ENCODE measurements at places on chromosomes 7 and 10.

DNA sequence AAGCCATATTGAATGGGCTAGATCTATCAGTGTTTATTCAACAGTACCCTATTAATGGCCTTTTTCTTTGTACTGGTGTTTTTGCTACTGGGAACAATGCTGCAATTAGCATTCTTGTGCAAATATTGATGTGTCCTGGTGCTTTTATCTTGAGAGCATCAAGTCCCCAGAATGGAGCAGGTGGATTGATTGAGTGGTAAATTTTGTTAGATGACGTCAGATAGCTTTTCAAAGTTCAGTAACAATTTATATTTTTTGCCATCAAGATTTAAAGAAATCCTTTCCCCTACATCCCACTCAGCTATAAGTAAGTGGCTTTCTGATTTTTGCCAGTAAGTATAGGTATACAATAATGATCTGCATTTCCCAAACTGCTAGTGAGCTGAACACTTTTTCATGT lies 63.4 kb upstream of the SYPL1 start:
- no peak for DNase-seq

DNA sequence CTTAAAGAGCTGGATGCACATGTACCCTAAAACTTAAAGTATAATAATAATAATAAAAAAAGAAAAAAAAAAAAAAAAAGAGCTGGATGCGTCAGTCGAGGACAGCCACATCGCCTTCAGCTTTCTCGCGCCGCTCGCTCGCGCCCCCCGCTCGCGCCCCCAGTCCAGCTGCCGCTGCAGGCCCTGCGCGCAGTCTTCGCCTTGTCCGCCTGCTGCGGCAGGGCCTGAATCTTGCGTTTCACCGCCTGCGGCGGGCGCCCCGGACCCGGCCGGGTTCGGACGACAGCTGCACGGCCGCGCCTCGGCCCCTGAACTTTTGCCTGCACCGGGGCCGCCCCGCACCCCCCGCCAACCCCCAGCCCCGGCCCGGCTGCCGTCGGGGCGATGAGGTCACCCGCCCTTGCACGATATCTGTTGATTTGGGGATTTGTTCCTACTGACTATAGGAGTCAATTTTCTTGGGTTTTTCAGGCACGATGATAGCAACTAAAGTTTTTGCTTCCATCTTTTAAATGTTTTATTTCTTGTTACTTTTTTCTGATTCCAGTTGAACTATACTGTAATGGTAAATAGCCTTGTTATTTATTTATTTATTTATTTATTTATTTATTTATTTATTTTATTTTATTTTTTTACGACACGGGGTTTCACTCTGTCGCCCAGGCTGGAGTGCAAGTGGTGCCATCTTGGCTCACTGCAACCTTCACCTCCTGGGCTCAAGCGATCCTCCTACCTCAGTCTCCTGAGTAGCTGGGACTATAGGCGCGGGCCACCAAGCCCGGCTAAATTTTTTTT lies 33.5 kb upstream of the CPN1 start:
- DNase-seq, result no peak

DNA sequence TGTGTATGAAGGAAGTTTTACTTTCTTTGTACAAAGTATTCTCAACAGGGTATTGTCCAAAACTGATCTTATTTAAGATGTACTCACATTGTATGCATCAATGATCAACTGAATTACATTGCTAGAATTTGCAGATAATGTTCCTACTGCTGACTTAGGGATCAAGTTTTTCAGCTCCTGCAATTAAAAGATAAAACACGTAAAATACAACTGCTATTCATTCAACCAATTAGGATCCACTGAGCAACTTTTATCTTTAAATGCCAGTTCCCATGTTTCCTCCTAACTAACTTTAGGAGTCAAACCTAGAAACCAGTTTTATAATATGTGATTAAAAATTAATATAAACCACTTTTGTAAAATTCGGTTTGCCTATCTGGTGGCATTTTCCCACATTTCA lies 35.9 kb downstream of the ITGB1 start:
- no peak for DNase-seq

DNA sequence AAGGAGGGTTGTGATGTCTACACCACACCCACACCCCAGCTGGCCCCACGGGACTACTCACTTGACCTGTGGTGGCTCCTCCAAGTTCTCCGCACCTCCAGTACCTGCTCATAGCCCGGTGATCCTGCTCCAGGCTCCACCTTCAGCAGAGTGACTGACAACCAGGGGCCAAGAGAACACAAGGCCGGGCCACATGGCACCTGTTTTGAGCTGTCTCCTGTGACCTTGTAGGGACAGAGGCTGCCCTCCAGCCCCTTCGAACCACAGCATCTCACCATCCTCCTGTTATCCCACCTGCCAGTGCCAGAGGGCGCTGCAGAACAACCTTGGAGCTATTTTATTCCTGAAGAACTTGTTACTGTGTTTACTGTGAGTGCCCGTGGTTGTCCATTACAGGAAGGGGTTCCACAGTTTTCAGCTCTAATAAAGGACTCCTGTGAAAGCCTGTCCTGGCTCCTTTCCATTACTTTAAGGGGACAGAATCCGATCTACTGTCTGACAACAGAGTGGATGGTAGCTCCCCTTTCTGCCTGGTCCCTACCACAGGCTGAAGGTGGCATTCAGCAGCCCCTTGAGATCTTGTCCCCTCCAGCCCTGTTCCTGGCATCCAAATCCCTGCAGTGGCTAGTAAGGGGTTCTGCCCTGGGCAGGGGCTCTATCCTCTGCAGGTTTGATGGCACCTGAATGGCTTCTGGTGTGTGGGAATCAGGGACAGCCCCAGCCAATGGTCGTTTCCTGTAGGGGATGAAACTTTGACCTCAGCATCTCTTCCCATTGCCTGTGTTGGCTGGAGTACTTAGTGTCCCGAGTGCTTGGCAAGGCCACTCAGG lies 50.8 kb downstream of the C10orf120 start:
- DNase-seq, result no peak

GRCh38 chr7:1104516-1105179 lies 16.7 kb downstream of the GPER1 start:
- no peak for DNase-seq

- peak; percentile 38 for DNase-seq
These were observed at the start of gene PPP2R2D for GRCh38 chr10:131900350-131901152. Gene PPP2R2D (plus strand): TSS chr10:131901008. CDS start chr10:131901149, 141 bp downstream.

DNA sequence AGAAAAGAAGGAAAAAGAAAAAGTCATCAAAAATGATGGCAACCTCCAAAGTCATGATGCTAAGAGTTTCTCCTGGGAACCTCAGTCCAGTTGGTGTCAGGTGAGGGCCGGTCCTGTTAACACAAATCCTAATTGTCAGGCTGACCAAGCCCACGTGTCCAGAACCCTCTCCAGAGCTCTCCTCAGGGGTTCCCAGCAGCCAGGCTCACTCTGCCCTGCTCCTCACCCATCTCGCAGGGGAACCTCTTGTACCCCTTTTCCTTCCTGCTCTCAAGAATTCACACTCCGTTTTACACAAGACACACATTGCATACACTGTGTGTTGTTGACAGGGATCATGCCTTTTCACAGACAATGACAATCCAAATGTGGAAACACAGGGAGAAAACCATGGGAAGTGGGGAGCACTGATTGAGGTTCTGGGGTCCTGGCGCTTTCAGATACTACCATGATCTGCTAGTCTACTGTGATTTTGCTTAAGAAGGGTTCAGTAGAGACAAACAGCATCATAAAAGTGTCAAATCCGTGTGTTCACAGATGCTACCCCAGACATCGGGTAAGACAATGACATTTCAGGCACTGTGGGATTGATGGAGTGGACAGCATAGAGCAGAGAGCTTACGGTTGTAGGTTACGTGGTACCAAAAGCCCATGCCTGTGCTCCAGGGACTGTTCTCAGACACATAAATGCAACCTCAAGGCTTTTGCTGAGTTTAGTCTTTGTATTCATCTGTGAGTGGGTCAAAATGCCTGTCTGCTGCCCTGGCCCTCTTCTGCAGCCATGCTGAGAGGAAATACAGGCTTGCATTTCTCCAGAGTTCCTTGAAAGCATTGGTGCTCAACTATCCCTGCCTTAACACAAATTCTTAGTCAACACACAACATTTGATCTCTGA lies 16.0 kb downstream of the IL2RA start:
- no peak for DNase-seq

- no peak for DNase-seq
These were observed 112.3 kb downstream of the CFTR start for GRCh38 chr7:117592011-117592635.

- no peak for DNase-seq
These were observed 30.3 kb upstream of the NDST2 start for GRCh38 chr10:73841526-73842285.

DNA sequence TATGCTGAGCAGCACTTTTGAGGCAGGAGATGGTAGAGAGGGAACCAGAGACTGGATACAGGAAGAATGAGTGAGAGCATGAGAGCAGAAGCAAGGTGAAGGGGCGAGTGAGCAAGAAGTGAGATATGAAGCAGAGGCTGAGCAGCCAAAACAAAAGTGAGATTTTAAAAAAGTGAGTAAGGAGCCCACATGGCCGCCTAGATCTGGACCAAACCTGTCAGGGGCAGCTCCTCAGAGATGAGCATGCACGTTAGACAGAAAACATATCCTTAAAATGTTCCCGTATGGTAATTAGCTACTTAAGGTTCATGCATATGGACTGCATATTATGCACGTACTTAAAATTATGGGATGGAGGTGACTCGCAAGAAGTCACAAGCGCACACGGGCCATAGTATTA lies 22.5 kb downstream of the TMEM176A start:
- DNase-seq, result no peak

DNA sequence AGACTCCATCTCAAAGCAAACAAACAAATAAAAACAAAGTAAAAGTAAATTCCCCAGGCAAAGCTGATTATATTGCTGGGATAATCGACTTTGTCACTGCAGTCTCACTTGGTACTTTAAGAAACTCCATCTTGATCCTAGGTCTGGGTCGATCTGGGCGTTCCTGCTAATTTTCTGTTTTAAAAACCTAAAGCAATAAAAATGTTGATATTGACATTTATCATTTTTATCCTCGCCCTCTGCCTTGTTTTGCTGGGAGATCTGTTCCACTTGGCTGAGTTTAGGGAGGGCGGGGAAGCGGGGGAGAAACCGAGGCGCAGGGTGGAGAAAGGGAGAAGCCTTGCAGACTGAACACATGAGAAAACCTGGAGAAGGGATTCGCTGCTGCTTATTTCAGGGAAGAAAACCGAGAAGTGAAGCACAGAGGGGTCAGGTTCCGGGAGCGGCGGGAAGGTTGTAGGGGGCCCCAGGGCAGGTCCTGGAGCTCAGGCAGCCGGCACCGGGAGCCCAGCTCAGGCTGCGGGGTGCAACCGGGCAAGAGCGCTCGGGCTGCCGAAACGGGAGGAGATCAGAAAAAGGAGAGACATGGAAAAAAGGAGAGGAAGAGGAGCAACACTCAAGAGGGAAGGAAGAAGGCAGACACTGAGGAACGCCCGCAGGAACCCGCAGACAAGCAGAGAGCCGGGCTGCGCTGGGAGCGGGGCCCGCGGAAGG lies 27.3 kb upstream of the KMT2C start:
- no peak for DNase-seq

DNA sequence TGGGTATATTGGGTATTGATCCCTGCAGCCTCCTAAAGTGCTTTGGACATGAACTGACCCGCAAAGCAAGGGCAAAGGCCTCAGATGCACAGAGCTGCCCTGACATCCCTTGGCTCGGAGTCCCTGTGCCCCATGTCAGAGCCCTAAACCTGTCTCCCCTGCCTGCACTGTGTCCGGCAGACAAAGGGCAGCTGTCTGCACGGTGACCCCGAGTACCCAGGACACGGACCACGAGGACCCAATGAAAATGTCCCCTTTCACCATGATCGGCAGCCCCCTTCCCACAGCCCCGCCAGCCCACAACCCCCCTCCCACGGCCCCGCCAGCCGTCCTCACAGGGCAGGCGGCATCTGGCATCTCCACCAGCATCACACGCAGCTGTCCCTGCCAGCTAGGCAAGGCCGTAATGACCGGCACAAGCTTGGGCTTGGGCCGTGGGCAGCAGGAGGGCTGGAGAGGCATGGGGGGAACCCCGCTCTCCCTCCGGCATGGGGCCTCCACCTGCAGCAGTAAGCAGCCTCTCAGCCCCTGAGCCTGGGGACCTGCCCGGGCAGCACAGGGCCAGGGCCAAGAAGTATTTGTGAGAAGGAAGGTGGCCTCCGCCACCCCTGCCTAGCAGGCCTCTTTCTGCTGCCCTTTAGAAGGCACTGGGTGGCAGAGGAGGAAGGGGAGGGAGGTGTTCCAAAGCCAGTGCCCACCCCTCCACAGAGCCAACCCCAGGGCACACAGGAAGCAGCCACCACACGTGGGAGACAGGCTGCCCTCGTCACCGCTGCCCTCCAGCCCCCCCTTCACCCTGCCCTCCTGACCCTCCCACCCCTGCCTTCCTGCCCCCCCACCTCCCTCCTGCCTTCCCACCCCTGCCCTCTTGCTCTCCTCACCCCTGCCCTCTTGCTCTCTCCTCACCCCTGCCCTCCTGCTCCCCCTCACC lies 10.1 kb downstream of the NUDT1 start:
- no peak for DNase-seq

GRCh38 chr10:6234371-6234770 lies 31.6 kb downstream of the PFKFB3 start:
- DNase-seq, result no peak

- no peak for DNase-seq
These were observed 559 bp downstream of the KCNMA1 start for GRCh38 chr10:77636967-77637531.

DNA sequence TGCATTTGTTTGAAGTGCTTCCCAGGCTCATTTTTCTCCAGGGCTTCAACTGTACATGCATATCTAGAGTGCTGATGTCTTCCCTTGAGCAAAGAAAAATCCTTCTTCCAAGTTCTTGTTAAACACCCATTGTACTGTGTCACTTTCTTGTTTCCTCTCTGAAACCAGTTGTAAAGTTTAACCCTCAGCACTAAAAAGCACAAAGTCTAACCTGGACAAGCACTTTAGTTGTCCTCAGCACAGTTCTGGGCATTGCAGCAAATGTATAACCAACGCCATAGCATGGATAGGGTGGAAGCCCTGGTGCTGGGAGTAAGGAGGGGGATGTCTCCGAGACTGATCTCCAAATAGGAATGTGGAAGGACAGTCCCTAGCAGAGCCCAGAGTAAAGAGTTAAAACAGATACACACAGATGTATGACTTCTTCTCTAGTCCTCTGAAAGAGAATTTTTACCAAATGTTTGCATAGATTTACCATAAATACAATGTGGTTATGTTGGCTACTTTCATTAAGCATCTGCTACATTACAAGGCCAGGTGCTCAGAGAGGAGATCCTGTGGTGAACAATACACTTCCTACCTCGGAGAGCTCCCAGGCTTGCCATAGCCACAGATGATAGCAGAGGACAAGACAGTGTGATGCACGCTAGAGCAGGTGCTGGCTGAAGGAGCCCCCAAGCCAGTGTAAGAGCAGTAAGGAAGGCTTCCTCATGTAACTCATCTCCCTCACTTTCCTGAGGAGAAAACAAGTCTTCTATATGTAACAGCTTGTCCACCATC lies 57.0 kb downstream of the DNAJC12 start:
- DNase-seq, result no peak

Data from NCI-H2081 treated with DMSO at 0.1 percent for 48 hours (cell line).